Activated CD8-positive, alpha-beta memory T cell treated with anti-CD3 and anti-CD28 coated beads for 24 hours (primary cell): ENCODE measurements at places on chromosomes 6 and 20.
A peak's percentile ranks its signal among the peaks of the same experiment; 100 is the strongest.

DNA sequence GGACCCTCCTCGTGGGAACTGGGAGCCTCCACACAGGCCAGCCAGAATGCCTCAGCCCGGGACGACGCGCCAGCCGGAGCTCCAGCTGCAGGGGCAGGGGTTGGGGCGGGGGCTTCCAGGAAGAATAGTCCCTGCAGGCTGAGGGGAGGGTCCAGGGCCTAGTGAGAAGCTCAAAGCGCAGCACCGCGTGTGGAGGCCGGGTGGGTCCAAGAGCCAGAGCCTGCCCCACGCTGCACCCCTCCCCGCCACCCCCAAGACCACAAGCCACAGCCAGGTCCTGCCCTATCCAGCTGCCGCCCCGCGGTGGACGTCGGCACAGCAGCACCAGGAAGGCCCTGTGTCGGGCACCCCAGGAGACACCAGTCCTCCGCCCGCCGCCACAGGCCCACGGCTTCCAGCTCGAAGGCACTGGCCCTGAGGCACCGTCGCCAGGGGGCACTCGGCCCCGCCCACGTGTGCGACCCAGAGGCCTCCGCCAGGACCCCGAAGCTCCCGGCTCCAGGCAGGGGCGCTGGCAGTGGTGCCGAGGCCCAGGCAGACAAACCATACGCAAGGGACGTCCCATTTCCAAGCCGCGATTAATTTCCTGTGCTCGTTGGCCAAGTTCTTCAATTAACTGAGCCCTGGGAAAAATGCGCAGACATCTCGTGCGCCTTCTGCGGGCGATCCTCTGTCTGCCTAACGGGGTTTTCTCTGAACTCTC, 19.5 kb downstream of the KCNQ2 start:
- DNase-seq = no peak

GRCh38 chr6:12657884-12658283, 58.7 kb upstream of the PHACTR1 start:
- no peak for DNase-seq

DNA sequence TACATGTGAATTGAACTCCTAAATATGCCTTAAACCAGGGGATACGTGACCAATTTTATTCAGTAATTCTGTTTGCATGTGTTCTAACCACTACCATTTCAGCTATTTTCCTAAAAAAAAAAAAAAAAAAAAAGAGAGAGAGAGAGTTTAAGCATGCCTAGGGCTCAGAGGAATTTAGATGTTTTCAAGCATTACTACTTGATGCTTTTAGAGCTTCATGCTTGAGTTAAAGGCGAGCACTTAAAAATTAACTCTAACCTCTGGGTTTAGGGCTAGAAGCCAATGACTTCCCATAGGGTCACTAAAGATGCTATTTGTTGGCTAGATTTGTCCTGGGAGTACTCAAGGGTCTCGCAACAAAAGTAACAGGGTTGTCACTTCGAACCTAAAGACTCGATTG, 217.7 kb downstream of the ATXN1 start:
- DNase-seq = no peak

- no peak for DNase-seq
These were observed 41.4 kb downstream of the ZNF831 start for GRCh38 chr20:59205044-59205443.

DNA sequence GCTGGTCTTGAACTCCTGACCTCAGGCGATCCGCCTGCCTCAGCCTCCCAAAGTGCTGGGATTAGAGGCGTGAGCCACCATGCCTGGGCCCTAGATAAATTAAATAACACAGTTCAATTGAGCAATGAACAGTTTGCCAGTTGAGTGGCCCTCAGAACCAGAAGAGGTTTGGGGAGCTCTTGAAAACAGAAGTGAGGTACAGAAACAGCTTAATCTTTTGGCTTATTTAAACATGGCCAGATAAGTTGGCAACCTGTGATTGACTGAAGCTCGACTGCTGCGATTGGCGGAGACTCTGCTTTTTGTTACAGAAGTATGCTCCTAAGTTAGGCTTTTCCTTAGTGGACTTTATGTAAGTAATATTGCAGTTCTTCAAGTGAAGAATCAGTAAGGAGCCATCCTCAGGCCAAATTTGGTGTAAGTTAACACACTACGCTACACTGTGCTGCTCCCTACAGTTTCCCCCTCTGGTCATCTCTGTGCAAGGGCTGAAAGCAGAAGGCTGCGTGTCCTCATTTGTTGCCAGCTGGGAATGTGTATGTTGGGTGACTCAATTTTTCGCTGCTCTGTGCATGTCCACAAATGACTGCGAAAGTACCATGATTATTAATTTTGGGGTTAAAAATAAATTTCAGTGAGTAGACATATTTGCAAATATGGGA, 9.8 kb downstream of the XRN2 start:
- DNase-seq = no peak

- DNase-seq = no peak
These were observed 29.2 kb downstream of the ERMARD start for GRCh38 chr6:169780571-169781091.

DNA sequence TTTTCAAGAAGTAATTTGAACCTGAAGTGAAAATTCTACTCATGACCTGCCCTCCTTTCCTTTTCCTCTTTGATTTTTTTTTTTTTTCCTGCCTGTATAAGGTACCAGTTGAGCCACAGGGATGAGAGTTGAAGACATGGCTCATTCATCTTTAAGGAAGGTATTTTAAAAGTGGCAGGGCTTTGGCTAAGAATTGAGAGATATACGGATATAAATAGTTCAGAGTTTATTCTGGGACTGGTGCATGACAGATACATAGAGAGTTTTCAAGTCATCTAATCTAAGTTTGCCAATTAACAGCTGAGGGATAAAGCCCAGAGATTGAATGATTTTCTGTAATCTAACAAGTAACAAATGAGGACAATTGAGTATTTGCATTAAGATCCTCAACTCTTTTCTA, 69.8 kb downstream of the BTBD3 start:
- DNase-seq = no peak

DNA sequence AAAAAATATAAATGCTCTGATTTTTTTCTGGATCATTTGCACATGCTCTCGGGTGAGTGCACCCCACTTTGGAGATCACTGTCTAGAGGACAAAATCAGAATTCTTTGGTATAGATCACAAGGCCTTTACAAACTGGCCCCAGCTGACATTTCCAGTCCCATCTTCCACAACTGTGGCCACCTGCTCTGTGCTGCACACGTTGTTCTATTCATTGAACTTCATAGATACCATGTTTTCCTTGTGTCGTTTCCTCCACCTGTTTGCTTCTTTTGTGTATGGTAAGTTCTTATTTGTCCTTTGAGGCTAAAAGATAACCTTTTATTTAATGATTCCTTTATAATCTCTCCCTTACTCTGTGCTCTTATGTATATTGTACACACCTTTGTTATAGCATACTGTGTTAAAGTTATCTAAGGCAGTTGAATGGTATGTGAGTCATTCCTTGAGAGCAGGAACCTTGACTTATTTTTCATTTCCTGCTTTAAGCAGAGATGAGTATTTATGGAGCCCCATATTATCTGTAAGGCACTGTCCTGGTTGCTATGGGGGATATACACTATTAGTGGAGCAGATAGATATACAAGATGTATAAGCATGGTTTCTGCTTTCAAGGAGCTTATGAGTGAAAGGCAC, 12.0 kb upstream of the SLC17A5 start:
- DNase-seq = no peak

DNA sequence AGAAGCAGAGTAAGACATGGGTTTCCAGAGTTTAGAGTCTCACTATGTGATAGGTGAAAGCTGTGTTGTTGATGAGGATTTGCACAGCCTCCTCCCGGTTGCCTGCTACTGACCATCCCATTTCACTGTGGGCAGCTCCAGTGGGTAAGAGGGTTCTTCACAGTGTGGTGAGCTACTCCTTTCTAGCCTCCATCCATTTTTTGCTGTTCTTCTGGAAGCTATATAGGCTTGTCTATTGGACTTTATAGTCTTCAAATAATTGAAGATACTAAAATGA, 13.4 kb downstream of the UST start:
- no peak for DNase-seq

- peak; percentile 68 for DNase-seq
These were observed 185.1 kb downstream of the CLIC5 start for GRCh38 chr6:45830441-45831139.

DNA sequence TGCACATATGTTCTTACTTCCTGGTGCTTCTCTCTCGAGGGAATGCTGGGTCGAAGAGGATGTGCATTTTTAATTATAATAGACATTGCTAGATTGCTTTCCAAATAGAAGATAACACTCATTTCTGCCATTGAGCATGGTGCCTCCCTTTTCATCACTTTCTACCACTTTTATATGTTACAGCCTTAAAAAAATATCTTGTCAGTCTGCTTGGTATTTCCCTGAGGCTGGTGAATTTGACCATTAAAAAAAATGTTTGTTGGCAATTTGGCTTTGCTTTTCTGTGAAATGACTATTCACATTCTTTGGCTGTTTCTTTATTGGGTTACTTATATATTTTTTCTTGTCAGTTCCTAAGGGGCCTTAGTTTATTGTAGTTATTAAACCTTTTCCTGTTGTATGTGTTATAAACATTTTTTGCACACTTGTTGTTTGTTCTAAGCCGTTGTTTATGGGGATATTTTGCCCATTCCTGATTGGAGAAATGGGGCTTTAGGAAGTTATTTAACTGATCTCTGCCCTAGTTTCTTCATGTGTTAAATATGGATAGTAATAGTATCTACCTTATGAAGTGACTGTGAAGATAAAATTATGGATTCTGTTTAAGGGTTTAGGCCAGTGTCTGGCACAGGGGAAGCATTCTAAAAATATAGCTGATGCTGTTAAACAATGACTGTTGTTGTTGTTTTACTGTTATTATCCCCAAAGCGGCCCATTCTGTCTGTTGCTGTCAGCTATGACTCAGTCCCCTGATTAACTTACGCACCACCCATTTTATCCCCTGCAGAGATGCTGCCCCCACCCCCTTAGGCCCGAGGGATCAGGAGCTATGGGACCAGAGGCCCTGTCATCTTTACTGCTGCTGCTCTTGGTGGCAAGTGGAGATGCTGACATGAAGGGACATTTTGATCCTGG, 3.8 kb downstream of the DDR1 start:
- no peak for DNase-seq

- no peak for DNase-seq
These were observed 40.1 kb upstream of the NNAT start for GRCh38 chr20:37480919-37481318.

GRCh38 chr20:5065879-5066383, 53.8 kb downstream of the PCNA start:
- no peak for DNase-seq

GRCh38 chr6:168311410-168312124, 8.0 kb downstream of the DACT2 start:
- no peak for DNase-seq

- peak; percentile 68 for DNase-seq
These were observed 1.8 kb upstream of the RBM39 start for GRCh38 chr20:35743693-35744491.

DNA sequence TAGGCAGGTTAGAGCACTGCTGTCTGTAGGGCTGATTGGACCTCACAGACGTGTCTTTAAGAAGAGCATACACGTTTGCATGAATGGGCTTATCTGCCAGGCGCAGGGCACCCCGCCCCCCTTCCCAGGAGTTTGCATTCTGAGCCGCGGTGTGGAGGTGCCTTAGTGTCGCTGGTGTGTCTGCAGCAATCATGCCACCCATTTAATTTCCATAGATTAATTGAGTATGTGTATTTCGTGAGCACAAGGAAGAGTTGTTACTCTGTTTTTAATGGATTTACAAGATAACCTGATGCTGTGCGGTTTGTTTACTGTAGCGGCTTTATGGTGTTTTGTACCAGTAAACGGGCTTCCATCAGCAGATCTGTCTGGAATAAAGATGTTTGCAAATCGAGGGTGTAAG, 107.7 kb downstream of the ZDHHC14 start:
- DNase-seq = no peak

- peak; percentile 88 for DNase-seq
These were observed 1.2 kb upstream of the HMGA1 start for GRCh38 chr6:34235307-34236130.
